ENCODE measurements at places on chromosomes 6 and 20. TPM values are rescaled to one million over a fixed set of nuclear protein-coding genes. Genes with fewer than 3 reads are reported as not detected.

The CNR1 gene
- not detected for total RNA-seq

The C6orf52 gene
- 5.7 TPM for total RNA-seq

DNA sequence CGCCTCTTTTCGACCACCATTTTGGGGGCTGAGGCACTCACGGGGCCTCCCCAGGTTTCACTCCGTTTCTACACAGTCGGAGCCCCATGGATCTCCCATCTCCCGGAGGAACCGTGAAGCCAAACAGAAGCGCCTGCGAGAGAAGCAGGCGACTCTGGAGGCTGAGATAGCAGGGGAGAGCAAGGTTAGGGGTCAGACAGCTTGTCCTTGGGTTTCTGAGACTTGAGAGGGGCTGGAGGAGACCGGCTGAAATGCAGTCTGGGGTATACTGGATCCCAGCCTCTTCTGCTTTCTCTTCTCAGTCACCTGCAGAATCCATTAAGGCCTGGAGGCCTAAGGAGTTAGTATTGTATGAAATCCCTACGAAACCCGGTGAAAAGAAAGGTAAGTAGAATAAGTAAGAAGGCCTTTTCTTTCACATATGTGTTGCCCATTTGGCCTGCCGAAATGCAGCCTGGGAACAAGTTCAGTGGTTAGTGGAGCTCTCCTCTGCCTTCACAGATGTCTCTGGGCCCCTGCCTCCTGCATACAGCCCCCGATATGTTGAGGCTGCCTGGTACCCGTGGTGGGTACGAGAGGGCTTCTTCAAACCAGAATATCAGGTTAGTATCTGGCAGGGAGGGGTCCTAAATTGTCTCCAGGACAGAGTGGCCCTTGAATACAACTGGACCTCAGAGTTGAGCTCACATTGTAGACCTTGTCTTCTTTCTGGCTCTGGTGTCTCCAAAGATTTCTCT lies 984 bp downstream of the VARS2 start:
- no peak for DNase-seq

- DNase-seq = no peak
Observed at GRCh38 chr6:95866732-95867131, 149.0 kb upstream of the FUT9 start.

DNA sequence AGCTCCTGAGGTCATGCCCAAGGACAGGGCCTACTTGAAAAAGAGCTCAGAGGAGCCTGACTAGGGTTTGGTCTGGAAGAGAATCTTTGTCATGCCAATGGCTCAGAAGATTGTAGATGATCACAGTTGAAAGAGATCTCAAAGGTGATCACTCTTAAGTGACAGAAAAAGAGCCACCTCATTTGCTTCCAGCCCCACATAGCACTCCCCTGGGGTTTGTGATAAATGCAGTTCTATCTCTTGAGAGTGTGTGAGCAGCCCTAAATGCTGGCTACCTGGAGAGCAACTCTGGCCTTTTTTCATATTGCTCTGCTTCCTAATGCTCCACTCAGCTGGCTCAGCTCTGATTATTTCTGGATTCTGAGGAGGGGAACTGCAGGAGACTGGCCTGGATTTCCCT lies 39.3 kb downstream of the KLHL32 start:
- DNase-seq = no peak

Measured in activated naive CD8-positive, alpha-beta T cell treated with anti-CD3 and anti-CD28 coated beads for 36 hours (primary cell).